Neural crest cell (in vitro differentiated cells): ENCODE measurements at places on chromosomes 2 and 18.

- no peak for DNase-seq
Measured at GRCh38 chr18:69365658-69366057, 35.0 kb upstream of the DOK6 start.

DNA sequence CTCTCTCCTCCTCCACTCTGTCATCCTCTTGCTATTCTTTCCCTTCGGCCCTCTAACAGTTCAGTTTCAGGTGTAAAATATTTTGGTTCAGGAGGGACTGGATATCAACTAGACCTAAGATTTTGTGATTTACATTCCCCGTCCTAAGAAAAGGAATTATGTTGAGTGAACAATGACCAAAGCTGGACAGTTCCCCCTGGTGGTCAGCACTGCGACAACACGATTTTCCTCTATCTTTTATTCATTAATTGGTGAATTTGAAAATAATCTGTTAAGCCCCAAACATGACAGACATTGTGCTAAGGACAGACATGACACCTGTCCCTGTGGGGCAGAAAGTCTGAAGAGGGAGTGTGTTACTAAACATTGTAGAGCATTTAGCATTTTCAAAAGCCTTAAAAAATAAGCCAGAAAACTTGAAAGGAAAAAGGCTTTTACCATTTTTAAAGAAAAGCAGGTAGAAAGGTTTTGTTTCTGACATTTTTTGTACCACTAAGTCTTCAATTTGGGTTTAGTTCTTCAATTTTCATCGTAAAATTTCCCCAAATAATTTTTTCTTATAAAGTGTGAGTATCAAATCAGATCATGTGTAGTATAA is 28.4 kb upstream of the GTF2A1L start:
- peak; percentile 44 for DNase-seq

DNA sequence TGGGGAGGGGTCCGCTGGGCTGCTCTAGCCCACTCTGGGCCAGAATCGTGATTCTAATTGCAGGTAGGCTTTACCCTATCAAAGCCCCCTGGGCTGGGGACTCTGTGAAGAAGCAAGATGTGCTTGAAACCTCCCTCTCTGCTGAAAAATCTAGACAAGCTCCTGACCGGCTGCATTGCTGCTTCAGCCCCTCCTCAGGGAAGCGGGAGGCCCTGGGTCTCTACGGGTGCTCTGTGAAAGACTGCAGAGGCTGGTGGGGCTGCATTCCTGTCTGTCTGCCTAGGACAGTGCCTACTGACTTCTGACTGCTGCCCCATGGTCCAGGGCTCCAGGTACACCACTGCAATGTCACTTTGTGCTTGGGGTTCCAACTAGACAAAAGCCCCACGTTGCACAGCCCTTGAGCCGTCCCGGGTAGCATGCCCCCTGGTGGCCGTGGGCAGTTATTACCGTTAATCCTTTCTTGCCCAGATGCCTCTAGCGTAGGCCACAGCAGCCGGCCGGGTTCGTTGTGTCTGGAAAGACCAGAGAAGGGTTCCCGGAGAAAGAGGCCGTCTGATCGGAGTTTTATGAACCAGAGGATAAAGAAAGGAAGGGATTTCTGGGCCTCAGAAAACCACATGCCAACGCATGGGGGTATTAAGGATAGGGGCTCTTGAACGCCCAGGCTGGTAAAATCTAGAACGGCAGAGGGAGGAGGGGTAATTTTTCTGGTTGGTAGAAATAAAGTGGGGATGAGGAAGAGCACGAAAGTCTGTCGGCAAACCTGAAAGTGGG is 15.9 kb upstream of the C1QL2 start:
- DNase-seq = peak; percentile 71

DNA sequence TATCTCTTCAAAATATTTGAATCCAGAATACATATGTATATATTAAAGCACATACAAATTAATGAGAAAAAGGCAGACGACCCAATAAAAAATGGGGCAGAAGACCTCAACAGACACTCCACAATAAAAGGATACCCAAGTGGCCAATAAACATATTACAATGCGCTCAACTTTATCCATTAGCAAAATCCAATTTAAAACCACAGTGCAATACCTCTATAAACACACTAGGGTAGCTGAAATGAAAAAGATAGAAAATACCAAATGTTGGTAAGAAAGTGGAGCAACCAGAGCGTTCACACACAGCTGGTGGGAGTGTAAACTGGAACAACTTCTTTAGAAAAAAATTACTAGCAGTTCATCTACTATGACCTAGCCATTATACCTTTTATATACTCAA is 75.3 kb downstream of the CCDC148 start:
- no peak for DNase-seq
